ENCODE measurements at places on chromosomes 2 and 18.

- no peak for DNase-seq
Observed at GRCh38 chr18:80233899-80234298, 13.4 kb downstream of the PARD6G start.

- DNase-seq: peak; percentile 37
Observed at GRCh38 chr18:44838971-44839666, 158.4 kb downstream of the SETBP1 start.

DNA sequence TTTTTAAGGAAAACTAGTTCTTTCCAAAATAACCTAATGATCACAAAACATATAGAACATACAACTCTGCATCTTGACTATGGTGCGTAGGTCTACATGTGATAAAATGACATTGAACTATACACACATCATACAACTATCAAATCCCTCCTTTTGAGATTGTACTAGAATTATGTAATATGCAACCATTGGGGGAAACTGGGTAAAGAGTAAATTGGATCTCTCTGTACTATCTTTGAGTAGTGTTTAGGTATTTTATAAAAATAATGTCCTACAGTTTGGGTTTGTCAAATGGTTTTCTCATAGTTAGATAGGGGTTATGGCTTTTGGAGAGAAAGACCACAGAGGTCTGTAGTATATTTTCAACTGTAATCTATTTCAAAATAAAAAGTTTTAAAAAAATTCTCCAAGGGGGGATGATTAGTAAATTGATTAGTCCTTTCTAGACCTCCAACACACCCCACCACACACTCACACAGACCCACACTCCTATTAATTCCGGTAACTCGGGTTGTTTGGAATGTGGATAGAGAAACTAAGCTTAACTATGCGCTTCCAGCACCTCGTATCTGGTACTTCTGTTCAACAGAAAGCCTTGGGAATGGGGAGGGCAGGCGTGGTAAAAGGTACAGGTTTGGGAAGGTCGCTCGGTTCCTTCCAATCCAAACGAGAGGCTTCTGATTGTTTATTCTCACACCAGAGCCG lies 695 bp upstream of the BIRC6 start:
- DNase-seq: no peak

DNA sequence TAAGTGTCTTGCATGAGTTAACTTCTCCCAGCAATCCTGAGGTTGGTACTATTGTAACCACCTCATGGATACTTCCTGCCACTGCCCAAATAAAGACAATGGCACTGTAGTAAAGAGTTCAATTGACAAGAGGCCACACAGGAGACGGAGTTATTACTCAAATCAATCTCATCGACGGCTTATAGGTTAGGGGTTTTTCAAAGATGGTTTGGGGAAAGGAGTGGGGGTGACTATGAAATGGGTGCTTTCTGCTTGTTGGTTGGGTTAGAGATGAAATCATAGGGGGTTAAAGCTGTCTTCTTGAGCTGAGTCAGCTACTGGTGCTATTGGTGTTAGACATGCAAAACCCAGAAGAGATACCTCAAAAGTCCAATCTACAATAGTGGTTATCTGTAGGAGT lies 1258.0 kb upstream of the ZEB2 start:
- DNase-seq: no peak

DNA sequence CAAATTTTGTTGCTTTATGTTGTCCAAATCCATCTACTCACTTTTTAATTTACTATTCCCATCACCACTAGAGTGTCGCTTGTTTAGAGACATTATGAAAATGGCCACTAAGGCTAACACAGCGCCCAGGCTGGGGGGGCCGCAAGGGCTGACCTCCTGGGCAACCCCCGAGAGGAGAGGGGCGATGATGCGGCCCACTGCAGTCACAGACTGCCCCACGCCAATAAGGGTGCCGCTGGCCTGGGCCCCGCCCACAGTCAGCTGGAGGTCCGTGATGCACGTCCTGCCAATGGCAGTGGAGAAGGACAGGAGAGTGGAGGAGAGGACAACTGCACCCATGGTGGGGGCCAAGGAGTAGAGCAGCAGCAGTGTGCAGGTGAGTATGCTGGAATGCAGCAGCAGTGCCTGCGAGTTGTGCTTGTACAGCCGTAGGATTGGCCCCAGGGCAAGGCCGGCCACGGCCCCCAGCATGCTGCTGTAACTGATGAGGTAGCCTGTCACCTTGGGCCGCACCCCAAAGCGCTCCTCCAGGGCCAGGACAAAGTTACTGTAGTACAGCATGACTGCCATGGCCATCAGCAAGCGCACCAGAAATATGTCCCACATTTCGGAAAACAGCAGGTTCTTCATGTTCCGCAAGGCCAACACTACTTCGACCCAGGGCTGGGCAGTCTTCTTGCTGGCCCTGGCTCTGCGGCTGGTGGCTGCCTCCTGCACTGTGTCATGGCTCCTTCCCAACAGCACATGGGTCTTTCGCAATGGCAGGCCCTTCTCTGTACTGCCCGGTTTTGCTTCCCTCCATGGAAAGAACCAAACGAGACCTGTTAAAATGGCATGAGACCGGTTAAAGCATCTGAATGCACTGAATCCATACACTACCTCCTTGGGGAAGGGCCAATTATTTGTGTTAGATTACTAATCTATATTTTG lies 43.2 kb upstream of the TMEM182 start:
- no peak for DNase-seq

- DNase-seq: no peak
Observed at GRCh38 chr18:3857544-3857943, 407.6 kb downstream of the TGIF1 start.

- DNase-seq: no peak
Observed at GRCh38 chr2:2809771-2810170, 478.7 kb upstream of the MYT1L start.

- no peak for DNase-seq
Observed at GRCh38 chr2:149568138-149568537, 19.4 kb downstream of the MMADHC start.

- DNase-seq: no peak
Observed at GRCh38 chr2:71060211-71060610, 8.2 kb upstream of the NAGK start.

GRCh38 chr2:183243758-183244157 lies 119.5 kb downstream of the NUP35 start:
- no peak for DNase-seq

- no peak for DNase-seq
Observed at GRCh38 chr2:222862909-222863544, 2.2 kb downstream of the ACSL3 start.

DNA sequence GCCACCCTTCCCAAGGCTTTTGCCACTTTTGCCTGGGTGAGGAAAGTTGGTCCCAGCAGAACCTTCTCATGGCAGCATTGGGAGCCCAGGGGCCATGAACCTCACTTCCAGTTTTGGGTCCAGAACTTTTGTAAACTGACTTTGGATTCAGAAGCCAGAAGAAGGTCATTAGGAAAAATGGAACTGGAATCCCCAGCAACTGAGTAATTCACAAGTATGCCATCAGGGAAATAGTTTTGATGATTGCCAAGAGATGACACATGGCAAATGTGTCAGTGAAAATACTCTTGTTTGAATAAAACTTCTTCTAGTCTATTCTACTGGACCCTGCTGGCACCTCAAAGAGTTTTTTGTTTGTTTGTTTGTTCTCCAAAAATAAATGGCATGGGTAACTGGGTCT lies 203.7 kb downstream of the SETBP1 start:
- no peak for DNase-seq

GRCh38 chr2:235390108-235390815 lies 103.6 kb upstream of the AGAP1 start:
- peak; percentile 7 for DNase-seq

DNA sequence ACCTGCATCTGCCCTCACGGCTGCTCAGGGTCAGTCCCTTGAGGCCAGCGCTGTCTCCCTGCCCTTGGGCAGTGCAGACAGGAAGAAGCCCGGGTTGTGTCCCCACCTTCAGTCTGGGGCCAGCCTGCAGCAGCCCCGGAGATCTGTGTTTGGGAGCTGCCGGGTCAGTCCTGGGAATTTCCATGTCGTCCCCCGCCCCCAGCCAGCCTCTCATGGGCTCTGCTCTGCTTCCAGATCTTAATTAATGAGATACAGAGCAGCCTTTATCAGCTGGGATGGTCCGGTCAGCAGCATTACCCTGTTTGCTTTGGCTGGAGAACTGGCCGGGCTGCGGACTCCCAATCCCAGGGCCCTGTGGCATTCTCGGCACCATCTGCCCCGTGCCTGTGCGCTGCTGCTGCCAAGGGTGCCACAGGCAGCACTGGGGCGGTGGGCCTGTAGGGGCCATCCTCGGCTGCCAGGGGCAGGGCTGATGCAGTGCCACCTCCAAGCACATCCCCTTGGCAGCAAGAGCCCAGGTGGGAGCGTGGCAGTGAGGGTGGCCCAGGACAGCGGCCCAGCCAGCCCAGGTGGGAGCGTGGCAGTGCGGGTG lies 2.4 kb downstream of the BOK start:
- no peak for DNase-seq

DNA sequence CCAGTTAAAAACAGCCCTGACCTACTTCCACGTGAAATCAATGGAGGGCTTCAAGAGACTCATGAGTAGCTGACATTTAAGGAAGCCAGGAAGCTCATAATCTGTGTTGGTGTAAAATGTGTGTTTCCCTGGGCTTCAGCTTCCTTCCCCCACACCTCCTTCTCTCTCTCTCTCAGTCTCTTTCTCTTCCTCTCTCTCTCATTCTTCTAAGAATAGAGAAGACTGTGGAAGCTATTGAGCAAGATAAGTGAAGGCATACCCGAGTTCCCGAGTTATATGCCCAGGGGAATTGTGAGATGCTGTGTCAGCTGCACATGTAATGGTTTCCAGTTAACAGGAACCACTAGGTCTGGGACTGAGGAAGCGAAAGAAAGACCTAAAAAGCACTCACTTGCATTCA lies 199.4 kb downstream of the NYAP2 start:
- DNase-seq: no peak

GRCh38 chr2:86700690-86701089 lies 19.4 kb upstream of the RMND5A start:
- no peak for DNase-seq

DNA sequence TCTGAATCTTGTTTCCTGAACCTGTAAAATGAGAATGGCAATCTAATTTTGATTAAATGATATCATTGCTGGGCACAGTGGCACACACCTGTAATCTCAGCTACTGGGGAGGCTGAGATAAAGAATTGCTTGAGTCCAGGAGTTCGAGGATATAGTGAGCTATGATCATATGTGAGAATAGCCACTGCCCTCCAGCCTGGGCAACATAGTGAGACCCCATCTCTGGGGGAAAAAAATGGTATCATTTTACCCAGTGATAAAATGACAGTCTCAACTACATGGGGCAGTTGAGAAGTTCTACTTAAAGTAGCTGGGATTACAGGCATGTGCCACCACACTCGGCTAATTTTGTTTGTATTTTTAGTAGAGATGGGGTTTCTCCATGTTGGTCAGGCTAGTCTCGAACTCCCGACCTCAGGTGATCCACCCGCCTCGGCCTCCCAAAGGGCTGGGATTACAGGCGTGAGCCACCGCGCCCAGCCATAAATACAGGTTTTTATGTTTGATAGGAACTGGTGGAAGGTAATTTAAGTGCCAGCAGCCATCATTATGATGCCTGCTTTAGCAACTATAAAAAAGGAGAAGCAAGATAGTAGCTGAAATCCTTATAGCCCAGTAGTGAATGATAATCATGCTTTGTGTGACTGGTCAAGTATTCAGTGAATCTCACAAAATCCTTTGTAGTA lies 17.0 kb downstream of the BZW1 start:
- DNase-seq: no peak

DNA sequence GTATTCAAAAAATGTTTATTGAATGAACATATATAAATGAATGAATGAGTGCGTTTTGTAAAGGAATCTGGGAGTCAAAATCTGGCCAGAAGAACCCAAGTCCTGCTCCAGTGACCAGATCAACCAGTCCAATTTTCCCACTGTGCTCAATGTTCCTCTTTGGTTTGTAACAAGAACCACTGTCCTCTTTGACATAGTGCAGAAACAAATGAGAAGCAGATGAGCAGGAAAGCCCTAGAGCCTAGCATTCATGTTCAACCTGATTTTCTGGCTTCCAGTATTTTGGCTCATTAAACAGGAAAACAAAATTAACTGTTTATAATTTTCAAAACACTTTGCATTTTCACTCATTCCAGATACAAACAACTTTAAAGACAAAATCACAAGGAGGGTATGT lies 23.2 kb downstream of the FAM124B start:
- no peak for DNase-seq

GRCh38 chr18:44818668-44819403 lies 138.1 kb downstream of the SETBP1 start:
- no peak for DNase-seq

DNA sequence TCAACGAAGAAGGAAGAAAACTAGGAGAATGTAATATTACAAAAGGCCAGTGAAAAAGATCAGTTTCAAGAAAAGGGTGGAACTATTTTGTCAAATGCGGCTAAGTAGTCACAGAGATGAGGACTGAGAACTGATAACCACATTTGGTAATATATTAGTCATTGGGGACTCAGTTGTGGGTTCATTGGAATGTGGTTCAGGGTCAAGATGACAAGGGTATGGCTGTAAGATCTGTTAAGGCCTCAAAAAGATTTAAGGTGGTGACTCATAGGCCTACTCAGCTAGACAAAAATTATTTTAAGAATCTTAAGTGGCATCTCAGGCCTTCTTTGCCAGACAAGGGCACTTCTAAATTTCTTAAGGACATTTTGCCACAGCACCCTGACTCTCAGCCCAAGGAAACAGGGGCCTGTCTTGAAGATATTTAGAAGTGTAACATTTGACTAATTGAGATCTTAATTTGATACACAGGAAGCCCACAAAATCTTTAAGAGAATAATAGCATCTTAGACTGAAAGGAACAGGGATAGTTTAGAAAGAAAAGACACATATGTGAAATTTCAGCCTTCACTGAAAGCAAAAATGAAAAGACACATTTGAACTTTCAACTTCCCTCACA lies 81.3 kb downstream of the STRADB start:
- DNase-seq: peak; percentile 10

DNA sequence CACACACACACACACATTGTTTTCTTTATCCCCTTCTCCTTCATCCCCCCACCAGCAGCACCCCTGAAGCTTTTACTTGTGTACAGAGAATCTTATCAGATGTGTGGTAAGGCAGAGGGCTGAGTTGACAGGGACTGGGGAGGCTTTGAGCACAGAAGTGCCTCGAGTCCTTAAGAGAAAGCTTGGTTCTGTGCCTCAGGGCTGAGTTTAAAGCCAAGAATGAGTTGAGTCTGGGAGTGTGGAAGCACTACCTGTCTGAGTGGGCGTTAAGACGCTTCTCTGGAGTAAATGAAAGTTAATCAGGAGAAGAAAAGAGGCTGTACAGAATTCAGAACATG lies 2.7 kb downstream of the ID2 start:
- DNase-seq: no peak

DNA sequence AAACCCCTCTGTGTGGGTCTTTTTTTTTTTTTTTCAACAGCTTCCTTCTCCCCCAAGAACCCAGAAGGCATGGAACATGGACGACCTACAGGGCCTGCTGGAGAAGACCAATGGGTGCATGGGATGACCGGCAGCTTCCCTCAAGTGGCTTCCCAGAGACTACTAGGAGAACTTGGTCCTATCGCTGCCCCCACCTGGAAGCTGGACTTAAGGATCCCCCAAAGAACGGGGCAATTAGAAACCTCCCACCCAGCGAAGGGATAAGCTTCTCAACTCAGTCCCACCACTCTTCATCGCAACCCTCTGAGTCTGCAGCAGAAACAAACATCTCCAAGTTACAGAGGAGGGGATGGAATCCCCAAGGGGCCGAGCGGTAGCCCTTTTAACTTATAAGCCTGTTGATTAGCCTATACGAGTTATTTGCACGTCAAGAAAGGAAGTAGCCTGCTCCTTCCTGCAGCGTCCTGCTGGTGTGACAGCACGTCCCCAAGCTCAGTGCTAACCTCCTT lies 1.4 kb downstream of the ACTR1B start:
- no peak for DNase-seq

GRCh38 chr2:166167449-166167848 lies 39.6 kb upstream of the SCN1A start:
- no peak for DNase-seq

- DNase-seq: no peak
Observed at GRCh38 chr2:183678908-183679307, 554.7 kb downstream of the NUP35 start.

Data from stimulated activated CD8-positive, alpha-beta memory T cell treated with anti-CD3 and anti-CD28 coated beads, Interleukin-7, amount 100 ng/mL, for 48 hours (primary cell).